ENCODE measurements at places on chromosomes 16 and 17.

DNA sequence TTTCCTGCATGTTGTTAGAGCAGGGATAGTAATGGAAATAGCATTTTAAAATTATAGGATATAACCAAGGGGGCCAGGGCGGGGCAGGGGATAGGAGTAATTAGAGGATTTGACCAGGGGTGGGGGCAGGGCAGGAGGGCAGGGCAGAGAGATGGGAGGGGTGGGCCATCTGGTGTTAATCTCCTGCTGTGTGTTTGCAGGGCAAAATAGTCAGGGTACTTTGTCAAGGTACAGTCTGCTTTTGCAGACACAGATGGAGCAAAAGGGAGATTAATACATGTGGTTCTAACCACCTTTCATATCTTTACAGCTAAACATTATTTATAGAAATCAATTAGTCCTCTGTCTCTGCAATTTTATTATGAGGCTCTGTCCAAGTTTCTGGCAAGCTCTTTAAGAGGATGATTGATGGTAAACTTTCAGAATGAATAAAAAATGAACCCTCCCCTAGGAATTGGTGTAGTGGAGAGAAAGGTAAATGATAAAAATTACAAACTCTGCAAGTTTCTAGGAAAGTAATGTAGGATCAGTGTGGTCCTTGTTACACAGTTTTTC is 6.6 kb downstream of the ANKFN1 start:
- DNase-seq: no peak

DNA sequence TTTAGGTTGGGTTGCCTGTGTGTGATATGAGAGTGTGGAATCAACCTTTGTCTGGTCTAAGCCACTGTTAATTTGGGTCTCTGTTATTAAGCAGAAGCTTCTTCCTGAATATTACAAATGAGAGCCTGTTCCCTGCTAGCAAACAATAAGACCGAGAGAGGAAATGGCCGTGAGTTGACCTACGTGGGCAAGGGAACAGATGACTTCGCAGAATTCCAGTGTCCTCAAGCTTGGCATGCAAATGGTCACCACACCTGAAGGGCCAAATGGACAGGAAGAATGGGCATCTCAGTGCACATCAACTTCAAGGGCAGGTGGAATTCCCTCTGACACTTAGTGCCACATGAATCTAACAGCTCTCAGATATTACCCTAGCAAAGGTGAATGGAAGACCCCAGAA is 250.8 kb upstream of the FOXF1 start:
- no peak for DNase-seq

DNA sequence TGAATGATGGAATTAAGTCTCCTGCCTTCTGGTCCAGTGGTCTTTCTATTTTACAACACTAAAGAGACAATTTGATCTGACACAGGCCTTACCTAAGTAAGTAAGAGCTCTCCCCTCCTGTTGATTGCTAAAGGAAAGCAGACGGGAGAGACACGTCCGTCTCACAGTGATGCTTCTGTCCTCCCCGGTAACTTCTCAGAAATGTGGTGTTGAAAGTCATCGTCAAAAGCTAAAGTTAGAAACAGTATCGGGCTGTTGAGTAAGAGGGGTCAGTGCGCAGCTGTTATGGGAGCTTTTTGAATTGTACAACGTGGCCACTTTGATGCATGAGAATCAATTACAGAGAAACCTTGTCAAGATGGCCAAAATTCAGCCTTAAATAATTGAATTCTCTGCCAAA is 1.9 kb upstream of the RBFOX1 start:
- DNase-seq: no peak

GRCh38 chr17:13355054-13355453 is 246.7 kb downstream of the HS3ST3A1 start:
- DNase-seq: no peak

DNA sequence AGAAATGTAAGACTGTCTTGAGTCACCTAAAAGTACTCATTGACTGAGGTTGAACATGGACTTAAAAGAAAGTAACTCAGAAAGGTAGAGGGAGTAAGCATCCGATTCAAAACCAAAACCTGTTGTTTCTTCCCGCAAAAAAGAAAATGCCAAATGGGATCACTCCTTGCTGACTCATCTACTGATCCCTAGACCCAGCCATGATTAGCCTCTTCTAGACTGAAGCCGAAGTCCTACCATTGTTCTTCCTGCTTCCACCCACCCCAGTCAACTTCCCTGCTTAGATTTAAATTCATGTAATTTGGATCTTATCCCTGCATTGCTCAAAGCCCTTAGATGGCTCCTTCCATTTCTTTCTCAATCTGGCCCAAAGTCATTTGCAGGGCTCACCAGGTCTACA is 760.5 kb upstream of the SOX9 start:
- no peak for DNase-seq

DNA sequence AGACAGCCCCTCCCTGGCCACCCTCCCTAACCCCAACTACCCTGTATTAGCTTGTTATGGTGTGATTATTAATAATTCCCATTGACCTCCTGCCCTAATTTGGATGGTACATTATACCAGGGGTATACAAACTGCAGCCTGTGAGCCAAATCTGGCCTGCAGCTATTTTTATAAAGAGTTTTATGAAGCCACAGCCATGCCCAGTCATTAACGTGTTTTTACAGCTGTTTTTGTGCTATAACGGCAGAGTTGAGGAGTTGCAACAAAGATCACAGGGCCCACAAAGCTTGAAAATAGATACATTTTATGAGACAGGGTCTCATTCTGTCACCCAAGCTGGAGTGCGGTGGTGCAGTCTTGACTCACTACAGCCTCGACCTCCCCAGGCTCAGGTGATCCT is 6.0 kb downstream of the METTL22 start:
- no peak for DNase-seq

DNA sequence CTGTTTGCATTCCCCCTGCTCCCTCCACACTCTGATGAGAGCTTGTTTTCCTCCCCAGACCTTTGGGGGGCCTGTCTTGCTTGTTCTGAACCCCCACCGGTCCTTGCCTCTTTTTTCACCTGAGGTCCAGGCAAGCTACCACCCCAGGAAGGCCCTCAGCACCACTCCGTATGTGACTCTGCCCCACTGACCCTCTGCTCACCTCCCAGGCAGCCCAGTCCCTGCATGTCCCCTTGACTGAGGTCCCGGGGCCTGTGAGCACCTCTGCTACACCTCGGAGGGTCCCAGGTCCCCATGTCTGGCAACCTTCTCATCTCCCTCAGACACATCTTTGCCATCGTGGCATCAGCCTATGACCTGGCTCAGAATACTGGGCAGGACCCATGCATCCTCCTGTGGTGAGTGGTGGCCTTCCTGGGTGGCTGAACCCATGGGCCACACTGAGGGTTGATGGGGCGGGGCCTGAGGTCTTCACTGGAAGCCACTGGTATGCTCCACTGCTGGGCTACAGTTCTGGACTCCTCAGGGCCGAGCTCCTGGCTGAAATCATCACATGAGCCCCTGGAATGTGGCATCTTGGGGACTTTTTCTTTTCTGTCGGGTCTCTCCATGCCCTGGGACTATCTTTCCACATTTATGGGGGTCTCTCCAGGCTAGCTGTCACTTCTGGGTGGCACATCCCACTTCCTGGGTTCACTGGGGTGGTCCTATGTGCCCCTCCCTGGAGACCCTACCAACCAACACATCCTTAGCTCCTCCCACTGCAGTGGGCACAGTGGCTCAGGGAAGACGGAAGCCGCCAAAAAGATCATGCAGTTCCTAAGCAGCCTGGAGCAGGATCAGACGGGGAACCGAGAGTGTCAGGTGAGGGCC is 3.5 kb downstream of the MYO15B start:
- DNase-seq: no peak

DNA sequence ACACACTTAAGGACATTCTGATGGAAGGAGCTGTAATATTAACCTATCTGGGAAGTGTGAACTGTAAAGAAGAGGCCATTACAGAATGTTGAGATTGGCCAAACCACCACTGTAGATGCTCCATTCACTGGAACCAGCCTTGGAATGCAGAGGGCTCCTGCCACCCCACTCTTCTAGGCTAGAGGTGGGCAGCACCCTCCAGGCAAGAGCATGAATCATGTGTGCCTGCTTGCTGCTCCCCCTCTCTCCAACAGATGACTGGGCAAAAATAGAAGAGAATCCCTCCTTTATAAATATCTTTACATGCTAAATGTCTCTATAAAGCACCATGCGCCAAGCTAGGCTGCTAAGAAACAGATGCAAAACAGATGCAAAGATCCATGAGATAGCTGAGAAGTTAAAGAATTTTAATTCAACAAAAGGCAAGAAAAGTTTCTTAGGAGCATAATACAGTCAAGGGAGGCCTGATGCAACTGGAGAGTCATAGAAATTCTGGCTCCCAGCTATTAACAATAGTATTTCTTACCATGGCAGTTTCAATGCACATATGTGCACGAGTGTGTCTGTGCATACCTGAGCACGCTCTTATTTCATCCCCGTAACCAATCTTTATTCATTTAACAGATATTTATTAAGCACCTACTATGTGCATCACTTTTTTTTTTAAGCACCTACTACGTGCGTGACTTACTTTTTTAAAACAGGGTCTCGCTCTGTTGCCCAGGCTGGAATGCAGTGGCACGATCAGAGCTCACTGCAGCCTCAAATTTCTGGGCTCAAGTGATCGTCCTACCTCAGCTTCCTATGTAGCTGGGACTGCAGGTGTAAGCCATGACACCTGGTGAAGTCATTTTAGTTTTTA is 53.6 kb downstream of the GRIN2A start:
- no peak for DNase-seq

- no peak for DNase-seq
Measured at GRCh38 chr16:69925311-69925710, 25.8 kb upstream of the CLEC18A start.

DNA sequence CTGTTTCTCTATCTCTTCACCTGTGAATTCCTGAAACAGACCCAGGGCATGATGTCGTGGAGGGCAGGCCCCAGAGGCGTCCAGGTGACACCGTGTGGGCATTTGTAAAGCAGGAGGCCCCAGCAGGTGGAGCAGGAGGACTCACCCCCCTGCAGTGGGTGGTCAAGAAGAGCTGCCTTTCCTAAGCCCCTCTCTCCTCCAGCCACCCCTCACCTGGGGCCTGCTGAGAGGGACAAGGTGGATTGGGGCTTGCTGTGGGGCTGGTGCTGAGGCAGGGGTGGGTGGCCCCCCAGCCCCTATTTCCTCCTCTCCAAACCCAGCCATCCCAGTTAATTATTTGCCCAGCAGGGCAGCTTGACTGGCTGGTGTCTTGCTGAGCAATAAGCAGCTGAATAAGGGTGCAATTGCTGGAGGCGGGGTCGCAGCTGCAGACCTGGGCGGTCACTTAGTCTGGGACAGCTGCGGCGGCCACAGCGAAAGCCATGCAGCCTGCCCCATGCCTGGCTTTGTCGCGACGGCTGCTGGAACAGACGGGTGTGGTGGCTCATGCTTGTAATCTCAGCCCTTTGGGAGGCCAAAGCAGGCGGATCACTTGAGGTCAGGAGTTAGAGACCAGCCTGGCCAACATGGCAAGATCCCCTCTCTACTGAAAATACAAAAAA is 56.4 kb downstream of the JPH3 start:
- no peak for DNase-seq

- no peak for DNase-seq
Measured at GRCh38 chr17:72205357-72205756, 84.5 kb downstream of the SOX9 start.

DNA sequence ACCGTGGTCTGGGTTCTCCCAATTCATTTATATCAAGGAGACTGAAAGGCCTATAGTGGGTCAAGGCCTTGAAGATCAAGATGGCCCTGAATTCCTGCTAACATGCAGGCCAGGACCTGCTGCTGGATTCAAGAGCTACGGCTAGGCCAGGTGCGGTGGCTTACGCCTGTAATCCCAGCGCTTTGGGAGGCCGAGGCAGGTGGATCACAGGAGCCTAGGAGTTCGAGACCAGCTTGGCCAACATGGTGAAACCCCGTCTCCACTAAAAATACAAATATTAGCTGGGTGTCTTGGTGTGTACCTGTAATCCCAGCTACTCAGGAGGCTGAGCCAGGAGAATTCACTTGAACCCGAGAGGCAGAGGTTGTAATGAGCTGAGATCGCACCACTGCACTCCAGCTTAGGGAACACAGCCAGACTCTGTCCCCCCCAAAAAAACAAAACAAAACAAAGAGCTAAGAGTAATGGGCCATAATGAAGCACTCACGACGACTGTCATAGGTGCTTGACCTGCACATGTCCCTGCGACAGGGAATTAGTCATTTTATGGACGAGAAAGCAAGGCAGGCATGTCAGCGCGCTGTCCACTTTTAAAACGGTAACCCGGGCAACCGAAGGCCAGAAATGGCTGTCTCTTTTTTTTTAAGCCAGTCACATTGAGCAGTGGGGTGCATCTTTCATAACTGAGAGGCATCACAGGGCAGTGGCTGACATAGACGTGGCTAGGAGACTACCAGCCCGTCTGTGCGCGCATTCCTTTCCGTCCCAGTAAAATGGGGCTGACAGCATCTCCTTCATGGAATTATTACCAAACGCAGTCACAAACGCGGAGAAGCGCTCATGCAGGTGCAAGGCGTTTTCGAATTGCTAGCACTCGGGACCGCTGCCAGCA is 1.0 kb upstream of the FBRS start:
- DNase-seq: no peak

GRCh38 chr16:66940236-66940635 is 4.9 kb downstream of the CES2 start:
- no peak for DNase-seq

- no peak for DNase-seq
Measured at GRCh38 chr16:9264067-9264466, 172.6 kb downstream of the HAPSTR1 start.

- no peak for DNase-seq
Measured at GRCh38 chr16:90070440-90070839, 6.7 kb downstream of the PRDM7 start.
